ENCODE measurements at places on chromosomes 5 and 9. TPM values are rescaled to one million over a fixed set of nuclear protein-coding genes. Genes with fewer than 3 reads are reported as not detected.

Gene CYLC2
- total RNA-seq, result not detected

GRCh38 chr5:98573834-98574320 is 199.6 kb upstream of the RGMB start:
- no peak for DNase-seq

- DNase-seq, result no peak
These were observed 180.7 kb downstream of the ERCC6L2 start for GRCh38 chr9:96056226-96056625.

DNA sequence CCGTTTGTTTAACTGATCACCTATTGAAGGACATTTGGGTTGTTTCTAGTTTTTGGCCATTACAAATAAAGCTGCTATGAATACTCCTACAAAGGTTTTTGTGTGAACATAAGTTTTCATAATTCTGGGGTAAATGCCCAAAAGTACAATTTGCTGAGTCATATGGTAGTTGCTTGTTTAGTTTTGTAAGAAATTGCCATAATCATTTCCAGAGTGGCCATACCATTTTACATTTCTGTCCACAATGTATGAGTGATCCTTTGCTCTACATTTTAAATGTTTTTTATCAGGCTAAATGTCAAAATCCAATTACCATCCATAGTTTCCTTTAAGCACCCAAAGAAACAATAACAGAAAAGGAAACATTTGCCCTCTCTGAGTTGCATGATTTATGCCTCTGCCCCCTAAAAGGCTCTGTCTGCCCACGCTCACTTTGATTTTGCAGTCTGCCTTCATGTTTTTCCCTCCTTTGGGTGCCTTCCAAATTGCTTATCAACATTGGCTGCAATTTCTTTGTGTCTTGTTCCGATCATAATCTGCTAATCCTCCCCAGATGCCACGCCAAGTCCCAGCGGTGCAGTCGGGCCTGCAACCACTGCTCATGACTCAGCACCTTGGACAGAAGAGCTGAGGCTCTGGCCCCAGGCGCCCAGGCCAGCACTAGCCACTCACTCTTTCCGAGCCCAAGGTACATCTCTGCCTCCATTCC is 339.2 kb downstream of the PIK3R1 start:
- no peak for DNase-seq
